ENCODE measurements at places on chromosomes 2 and 18.
A peak's percentile ranks its signal among the peaks of the same experiment; 100 is the strongest.

DNA sequence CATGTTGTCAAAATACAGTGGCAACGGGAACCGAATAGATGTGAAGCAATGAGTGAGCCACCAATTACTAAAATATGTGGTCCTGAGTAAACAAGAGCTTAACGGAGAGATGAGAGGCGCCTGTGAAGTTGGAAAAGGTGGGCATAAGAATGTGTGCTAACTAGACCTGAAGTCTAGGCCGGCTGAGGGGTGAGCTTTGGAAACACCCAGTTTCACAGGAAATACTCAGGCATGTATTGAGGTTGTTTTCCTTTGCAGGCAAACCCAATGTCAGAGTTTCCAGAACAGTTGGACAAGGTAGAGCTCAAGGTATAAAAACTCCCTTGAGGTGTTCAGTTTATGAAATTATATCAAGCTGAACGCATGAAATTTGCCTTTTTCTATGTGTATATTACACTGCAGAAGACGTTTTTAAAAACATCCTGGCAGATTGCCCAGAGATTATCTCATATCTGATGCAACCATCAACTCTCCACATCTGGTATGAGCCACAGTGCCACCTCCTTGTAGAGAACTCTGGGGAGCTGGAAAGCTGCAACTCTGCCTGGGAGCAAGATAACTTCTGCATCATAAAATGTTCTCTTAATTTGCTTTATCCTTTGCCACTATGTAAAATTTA is 3.9 kb upstream of the WDSUB1 start:
- DNase-seq = peak; percentile 95

GRCh38 chr2:207499114-207499513 is 30.6 kb upstream of the CREB1 start:
- no peak for DNase-seq

DNA sequence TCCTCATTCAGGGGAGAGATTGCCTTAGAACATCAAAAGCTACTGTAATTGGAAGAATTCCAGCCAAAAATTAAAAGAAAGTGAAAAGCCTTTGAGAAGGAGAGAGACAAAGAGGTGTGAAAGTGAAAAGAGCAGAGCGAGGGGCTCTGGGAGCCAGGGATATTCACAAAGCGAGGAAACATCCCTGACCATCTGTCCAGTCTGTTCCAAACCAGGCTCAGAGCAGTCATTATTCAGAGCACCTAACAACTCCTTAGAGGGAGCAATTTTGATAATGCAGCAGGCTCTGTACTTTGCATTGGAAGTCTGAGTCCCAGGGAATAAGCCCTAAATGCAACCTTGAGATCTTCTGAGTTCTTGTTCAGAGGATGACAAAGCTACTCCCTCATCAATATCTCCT is 119.1 kb upstream of the LYPD1 start:
- no peak for DNase-seq

GRCh38 chr2:31729442-31730092 is 148.8 kb upstream of the SRD5A2 start:
- peak; percentile 57 for DNase-seq

DNA sequence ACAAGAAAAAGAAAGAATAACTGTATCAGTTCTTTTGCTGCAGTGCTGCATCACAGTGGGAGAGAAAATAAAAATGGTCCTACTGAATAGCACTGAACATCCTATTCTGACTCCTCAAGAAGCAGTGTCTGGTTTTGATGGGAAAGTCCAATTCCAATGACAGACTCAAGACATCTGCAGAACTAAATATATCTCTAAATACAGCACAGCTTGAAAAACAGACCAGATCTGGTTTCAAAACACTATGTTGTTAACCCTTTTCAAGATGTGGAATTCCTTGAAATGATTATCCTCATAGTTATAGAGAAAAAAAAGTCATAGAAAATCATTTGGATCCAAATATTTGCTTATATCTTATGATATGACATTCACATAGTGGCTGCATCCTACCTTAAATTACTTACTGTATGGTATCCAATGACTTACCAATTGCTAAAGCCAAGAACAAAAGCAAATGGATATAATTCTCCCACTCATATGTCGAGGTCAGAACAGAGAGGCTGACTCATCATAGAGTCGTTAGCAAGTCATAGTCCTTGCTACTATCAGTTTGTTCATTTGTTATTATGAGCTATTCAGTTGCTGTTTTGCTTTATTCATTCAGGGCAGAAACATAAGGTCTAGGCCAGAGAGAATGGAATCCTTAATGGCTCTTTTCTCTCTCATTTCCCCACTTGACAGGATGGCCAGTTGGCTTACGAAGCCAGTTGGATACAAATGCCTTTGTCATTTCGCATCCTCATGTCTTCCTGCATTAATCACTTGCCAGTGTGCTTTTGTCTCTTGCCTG is 62.5 kb upstream of the ACVR2A start:
- DNase-seq = no peak

- no peak for DNase-seq
These were observed 40.5 kb downstream of the MYO3B start for GRCh38 chr2:170218456-170218855.

All from NAMALWA (cell line).